ENCODE measurements at places on chromosomes 5 and 9.

DNA sequence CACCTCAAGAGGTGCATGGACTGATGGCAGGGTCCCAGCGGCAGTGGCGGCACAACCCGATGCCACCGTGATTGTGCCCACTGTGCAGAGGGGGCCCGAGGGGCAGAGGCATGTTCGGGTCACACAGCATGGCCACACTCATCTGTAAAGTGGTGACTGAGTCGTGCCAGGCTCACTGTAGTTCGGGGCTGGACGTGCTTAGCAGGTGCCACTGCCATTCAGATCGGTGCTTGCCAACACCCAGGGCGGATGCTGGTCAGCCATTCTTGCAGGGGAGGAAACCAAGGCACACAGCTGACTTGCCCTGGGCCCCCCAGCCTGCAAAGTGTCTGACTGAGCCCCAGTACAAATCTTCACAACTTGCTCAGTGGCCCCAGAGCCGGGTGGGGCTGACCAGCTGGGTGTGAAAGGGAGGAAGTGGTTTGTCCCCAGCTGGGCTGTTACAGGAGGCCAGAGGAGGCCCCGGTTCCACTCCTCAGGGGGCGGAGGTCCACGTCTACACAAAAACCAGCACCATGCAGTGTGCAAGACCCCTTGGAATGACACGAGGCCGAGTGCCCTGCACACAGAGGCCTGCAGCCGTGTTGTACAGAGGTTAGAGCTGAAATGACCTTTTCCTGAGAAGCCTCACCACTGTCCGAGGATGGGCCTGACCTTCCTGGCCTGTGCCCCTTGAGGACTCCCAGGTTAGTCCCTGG lies 17.9 kb downstream of the FGD3 start:
- no peak for DNase-seq

DNA sequence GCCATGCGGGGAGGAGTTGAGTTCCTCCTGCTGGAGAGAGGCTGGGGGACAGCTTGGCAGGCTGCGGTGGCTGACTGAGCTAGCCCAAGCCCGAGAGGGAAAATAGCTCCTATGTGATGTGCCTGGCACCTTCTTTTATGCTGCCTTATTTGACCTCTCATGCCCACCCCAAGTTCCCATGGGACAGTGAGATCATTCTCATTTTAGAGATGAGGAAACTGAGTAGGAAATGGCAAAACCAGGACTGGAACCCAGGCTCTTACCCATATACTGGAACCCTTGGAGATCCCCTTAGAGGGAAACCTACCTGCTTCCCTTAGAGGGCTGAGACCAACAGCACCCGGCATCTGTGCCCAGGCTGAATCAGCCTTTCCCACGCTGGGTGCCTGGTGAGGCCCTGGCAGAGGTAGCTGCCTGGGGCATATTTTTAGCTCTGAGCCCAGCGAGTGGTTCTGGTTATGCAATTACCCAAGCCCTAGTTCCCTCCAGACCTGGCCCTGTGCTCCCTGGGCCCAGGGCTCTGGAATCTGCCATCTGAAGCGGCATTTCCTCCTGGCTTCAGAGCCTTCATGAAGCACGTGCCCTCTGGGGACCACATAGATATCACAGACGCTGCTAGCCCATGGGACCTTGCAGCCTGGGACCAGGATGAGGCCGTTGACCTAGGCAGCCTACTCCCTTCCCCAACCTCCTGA lies 23.6 kb downstream of the COL27A1 start:
- no peak for DNase-seq

- no peak for DNase-seq
Observed at GRCh38 chr5:83653669-83654068, 67.0 kb downstream of the HAPLN1 start.

DNA sequence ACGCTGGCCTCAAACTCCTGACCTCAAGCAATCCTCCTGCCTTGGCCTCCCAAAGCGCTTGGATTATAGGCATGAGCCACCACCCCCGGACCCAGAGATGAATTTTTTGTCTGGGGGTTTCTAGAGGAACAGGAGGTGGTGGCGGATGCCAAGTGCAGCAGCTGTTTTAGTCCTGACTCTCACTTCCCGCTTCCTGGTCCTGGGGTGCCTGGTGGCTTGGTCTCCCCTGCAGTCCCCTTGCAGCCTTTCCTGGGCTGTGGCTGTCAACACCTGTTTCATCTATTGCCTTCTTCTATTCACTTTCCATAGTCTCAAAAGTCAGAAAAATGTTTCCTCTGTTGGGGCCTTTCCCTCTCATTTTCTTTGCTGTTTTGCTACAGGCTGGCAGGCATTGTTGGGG lies 6.5 kb upstream of the NHP2 start:
- no peak for DNase-seq

DNA sequence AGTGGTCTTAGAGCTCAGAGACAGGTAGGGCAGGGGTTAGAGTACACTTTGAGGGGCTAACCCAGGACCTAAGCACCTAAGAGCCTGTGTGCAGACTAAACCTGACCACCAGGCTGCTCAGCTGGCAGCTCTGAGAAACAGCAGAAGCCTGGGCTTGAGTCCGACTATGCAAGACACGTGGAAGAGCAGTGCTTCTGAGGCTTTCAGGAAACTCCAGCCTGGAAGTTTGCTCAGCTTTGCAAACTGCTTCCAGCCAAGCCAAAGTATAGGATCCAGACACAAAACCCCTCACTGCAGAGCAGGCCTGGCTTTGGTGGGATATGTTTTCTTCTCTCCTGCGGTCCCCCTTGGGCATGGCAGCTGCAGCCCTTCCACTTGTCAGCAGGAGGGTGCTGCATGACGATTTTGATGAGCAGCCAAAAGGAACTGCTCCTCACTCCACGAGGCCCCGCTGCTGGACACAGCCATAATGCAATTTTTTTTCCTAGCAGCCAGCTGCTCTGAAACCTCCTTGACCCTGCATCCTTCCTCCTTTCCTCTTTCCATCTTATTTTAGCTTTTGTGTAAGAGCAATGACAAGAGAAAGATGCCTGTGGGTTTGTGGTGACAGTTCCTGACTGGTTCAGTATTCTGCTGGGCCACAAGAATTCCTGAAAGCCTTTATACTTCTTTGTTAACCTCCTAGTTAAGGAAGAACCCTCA lies 123.1 kb downstream of the LIFR start:
- DNase-seq: no peak

DNA sequence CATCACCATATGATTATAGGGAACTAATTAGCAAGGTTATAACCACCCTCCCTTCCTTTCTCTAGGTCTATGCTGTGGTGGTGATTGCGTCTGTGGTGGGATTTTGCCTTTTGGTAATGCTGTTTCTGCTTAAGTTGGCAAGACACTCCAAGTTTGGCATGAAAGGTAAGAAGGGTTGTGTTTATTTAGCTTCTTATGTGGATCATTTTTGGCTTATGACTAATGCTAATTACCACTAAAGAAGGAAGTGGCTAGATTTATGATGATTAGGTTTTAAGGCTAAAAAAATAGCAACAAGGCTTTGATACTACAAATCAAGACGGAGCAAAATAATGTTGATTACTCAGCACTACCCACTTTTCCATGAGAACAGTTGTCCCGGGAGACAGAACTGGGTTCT lies 82.4 kb downstream of the NTRK2 start:
- DNase-seq: no peak

DNA sequence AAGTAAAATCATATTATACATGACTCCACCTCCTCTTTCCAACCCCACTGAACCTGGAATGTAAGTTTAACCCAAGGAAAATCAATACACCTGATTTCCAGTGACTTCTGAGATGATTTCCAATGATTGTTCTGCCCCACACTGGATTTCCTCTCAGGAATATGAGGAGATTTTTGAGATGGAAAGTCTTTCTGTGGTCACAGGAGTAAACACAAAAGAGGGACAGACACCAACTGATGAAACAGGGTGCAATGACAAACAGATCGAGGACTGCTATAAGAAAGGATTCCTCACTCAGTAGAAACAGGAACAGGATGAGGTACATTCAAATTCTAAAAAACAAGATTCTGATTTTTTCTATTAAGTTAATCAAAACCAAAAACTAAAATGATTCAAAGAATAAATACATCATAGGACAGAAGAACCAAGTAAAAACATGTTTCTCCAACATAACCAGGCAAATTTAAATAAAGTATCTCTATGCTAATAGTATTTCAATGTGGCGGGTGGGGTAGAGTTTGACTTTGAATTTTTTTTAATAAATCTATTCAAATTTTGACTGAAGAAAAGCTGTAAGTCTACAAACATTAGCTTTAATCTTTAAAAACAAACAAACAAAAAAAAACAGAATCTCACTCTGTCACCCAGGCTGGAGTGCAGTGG lies 42.1 kb downstream of the DTWD2 start:
- no peak for DNase-seq

DNA sequence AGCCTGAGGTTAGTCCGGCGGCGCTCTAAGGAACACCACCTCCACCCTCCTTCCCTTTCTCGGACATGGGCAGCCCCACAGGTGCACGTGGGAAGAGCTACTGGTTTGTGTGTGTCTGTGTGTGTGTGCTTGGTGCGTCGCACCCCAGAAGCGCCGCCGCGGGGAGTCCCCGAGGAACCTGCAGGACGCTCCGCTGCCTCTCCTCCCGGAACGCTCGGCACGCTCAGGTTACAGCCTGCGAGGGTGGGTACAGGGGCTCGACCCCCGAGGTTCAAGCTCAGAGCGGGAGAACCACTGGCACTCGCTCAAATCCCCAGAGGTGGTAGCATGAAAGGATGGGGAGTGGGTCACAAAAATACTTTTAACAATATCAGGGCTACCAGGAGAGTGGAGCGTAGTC lies 2.0 kb downstream of the ASTN2 start:
- DNase-seq: no peak

DNA sequence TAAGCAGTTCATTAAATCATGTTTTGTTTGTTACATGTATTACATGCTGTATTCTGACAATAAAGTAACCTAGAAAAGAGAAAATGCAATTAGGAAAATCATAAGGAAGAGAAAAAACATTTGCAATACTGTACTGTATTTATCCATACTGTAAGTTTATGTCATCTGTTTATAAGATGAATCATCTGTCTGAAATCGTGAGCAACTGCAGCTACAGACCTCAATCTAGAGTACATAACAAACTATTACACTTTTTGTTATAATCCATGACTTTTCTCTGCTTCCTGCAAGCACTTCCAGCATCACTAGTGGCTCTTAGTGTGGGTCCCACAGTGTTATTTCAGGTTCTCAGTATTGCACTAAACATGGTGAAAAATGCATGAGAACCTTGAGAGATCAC lies 144.4 kb upstream of the NR4A3 start:
- no peak for DNase-seq

- DNase-seq: no peak
Observed at GRCh38 chr9:90805006-90805996, 3.7 kb downstream of the SYK start.

Data from stimulated activated CD8-positive, alpha-beta memory T cell treated with anti-CD3 and anti-CD28 coated beads, Interleukin-4, amount 100 ng/mL, for 1 hour (primary cell).